Kidney epithelial cell (primary cell): ENCODE measurements at places on chromosomes 3 and 15.
A peak's percentile ranks its signal among the peaks of the same experiment; 100 is the strongest.

GRCh38 chr15:42233107-42233506 is 25.0 kb upstream of the VPS39 start:
- no peak for DNase-seq

DNA sequence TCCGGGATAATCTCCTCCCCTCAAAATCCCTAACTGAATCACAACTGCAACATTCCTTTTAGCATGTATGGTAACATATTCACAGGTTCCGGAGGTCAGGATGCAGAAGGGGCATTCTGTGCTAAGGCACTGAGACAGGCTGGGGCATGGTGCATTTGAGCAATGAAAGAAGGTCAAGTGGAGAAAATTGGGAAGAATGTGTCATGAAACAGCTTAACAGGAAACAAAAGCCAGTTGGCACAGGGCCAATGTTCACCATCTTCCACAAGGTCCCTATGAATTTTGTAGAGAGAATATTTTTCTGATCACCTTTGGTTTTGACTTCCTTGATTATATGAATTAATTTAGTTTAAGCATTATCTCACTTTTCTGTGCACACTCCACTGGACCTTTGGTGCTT is 587.7 kb upstream of the NR2F2 start:
- DNase-seq, result no peak

GRCh38 chr3:81863756-81864155 is 102.3 kb upstream of the GBE1 start:
- DNase-seq, result no peak

GRCh38 chr15:22945071-22945470 is 35.1 kb downstream of the CYFIP1 start:
- no peak for DNase-seq

- no peak for DNase-seq
Measured at GRCh38 chr3:185195652-185196051, 42.8 kb upstream of the C3orf70 start.

DNA sequence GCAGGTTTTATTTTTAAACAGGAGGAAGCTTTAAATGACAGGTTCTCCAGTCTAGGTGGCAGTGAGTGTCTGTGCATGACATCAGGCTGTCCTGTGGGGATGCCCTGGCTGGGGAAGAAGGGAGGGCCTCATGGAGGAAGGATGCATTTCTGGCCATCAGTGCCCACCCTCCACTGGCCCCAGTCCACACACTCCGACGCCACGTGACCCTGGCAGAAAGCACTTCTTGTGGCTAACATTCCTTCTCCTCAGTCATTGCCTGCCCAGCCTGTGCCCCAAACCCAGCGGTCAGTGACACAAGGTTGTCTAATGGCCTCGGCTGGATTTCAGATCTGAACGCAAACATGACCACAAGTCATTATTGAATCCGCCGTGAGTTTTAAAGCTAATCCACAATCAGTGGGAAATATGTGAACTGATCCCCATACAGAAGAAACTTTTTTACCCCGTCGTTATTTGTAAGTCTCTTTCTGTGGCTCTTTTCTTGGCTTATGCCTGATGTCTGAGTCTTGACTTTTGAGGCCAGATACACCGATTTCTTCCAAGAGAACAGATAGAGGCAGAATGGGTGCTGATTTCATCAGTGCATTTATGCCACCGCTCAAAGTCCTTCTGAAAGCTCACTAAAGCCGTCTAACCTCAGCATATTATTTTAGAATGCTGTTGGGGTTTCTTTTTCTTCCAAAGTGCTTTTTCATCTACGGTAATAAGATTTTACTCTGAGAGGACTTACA is 17.3 kb upstream of the LRRK1 start:
- DNase-seq, result no peak

DNA sequence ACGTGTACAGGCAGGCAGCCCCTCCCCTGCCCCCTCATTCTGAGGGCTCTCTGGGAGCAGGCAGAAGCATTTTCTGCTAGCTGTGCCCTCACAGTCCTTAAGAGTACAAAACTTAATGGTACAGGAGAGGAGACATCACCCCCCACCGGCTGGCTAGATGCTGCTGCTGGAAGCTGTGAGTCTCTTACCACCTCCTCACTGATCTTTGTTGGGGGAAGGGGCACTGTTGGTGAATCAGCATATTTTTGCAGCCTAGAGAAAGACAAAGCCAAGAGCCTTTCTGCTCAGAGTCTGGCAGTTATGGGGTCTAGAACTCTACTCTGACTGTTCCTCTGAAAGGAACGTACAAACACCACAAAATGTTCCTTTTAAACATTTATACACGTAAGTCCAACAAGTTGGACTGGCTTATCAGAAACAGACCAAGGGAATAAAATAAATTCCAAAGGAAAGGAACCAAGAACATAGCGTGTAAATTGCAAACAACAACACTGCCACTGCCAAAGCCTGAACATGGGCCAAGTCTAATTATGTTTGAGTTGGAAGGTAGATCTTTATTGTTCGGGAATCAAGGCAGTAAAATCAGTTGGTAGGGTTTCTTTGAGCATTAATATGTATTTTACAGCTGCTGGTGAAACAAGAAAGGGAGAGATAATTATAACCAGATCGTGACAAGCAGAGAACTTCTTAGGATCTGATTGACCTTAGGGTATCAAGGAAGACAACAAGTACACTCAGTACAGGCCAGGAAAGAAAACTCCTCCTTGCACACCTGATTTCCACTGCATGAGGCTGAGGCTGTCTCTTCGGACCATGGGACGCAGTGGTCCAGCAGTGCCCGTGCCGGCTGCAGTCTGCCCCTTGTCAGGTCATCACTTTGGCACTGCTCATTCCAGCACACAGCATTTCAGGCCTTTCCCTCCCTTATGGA is 27.4 kb downstream of the CLK3 start:
- no peak for DNase-seq

DNA sequence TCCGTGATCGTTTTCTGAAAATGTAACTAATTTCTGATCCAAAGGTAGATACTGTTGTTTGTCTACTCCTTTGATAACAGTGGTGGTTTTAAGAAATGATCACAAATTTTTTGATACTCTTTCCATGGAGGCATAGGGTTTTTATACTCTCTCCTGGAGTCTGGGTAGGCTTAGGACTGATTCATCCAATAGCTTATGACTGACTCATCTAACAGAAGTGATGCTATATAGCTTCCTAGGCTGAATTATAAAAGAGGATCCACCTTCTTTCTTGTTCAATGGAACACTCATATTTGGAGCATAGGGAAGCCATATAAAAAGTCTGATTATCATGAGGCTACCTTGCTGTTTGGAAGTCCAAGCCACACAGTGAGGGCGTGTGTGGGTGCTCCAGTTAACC is 84.3 kb downstream of the CHST2 start:
- no peak for DNase-seq

GRCh38 chr3:71210257-71211007 is 373.1 kb downstream of the FOXP1 start:
- no peak for DNase-seq

GRCh38 chr3:10365791-10366190 is 44.9 kb upstream of the SEC13 start:
- no peak for DNase-seq

- DNase-seq, result no peak
Measured at GRCh38 chr3:41176596-41176995, 22.7 kb upstream of the CTNNB1 start.

- no peak for DNase-seq
Measured at GRCh38 chr15:91068436-91068835, 31.6 kb upstream of the SV2B start.

GRCh38 chr3:125477701-125478100 is 42.3 kb downstream of the SNX4 start:
- DNase-seq, result no peak

GRCh38 chr3:46334741-46335478 is 19.0 kb upstream of the CCR2 start:
- peak; percentile 45 for DNase-seq

GRCh38 chr15:78434134-78434533 is 3.9 kb upstream of the IREB2 start:
- DNase-seq, result no peak

DNA sequence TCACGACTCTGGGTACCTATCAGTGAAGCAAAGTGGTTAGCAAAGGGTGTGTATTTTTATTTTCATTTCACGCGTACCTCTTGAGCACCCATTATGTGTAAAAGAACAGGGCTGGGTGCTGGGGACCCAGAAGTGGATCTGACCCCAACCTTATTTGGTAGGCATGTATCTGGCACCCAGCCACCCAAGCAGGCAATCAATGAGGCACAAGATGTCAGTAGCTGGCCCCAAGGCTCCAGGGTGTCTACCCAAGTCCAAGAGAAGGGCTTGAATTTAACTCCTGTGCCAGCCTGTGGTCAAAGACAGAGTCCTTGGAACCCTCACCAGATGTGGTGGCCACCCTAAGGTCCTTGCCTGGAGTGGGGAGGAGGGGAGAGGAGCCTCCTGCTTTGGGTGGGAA is 5.7 kb downstream of the PLEKHO2 start:
- DNase-seq, result no peak

DNA sequence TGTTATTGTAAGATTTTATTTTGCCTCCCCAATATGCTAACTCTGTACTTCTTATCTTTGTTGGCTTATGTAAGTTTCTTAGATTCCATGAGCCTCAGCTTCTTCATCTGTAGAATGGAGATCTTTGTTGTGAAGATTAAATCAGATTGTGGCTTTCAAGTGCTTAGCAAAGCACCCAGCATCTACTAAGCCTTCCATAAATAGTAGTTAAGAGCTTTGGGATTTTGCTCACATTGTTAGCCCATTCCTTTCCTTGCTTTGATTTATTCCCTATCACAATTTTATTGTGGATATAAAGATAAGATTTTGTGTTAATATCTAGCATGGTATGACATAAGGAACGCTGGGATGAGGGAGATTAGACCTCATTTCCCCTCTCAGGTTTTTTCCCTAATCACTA is 501.4 kb downstream of the PYDC2 start:
- DNase-seq, result no peak

GRCh38 chr3:149895769-149896168 is 74.9 kb downstream of the PFN2 start:
- DNase-seq, result no peak

- DNase-seq, result no peak
Measured at GRCh38 chr3:16311960-16312451, 47.0 kb downstream of the OXNAD1 start.

GRCh38 chr3:70064194-70064779 is 64.8 kb downstream of the SAMMSON start:
- DNase-seq, result peak; percentile 5

DNA sequence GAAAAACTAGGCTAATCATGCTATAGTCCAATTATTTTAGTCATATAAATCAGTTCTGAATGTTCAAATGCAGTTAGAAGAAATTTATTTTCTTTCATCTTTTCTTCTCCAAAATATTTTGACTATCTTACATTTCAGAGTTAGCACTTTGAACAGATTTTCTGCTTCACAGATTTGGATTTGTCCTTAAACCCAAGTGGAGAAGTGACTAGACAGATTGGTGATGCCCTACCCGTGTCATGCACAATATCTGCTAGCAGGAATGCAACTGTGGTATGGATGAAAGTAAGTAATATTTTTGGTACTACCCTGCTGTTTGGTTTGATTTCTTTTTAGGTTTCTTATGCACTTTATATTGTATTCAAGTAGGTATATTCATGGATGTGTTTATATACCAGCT is 178.3 kb downstream of the ALCAM start:
- no peak for DNase-seq

- DNase-seq, result no peak
Measured at GRCh38 chr3:187445356-187445755, 77.2 kb downstream of the RTP4 start.

- no peak for DNase-seq
Measured at GRCh38 chr3:39927479-39927878, 118.1 kb downstream of the MYRIP start.

DNA sequence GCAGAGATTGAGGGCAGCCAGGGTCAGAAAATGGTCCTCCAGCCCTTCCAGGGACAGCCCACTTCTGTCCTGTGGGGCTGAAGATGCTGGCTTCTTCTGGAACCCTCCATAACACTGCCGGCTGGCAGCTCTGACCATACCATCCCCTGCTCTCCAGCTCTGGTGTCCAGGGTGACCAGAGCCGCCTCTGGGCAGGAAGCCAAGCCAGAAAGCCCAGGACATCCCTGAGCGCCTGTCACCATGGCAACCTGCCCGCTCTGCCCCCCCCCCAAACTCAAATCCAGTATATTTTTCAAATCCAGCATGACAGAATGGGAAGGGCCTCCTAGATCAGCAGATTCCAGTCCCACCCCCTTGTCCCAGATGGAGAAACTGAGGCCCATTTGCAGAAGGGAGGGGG is 420 bp upstream of the TMIE start:
- no peak for DNase-seq
